Stimulated activated CD8-positive, alpha-beta memory T cell treated with anti-CD3 and anti-CD28 coated beads, Interleukin-4, amount 100 ng/mL, for 1 hour (primary cell): ENCODE measurements at places on chromosomes 12 and 14.

- no peak for DNase-seq
These were observed 444.3 kb upstream of the RGS6 start for GRCh38 chr14:71487941-71488340.

- no peak for DNase-seq
These were observed 1258.1 kb upstream of the TMEM132C start for GRCh38 chr12:127008755-127009403.

GRCh38 chr12:108915632-108916133 is 35.8 kb downstream of the DAO start:
- DNase-seq, result no peak

- DNase-seq, result no peak
These were observed 26.3 kb downstream of the RASSF8 start for GRCh38 chr12:25984759-25985158.

DNA sequence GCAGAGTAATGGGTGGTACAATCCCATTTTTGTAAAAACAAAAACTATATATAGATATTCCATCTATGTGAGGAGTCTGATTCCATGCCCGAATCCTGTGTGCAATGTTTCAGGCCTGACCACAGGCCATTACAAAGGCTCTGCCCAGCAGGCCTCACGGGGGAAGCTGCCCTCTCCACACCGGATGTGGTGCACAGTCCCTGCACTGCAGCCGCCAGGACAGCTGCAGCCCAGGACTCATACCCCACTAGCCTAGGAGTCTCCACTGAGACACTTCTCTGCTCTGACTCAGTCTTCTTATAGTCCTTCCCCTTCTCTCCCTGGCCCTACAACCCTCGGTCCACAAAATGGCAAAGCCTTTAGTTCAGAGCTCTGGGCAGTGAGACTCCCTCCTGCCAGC is 190.4 kb downstream of the PPM1H start:
- no peak for DNase-seq

- DNase-seq, result no peak
These were observed 440.3 kb upstream of the RGS6 start for GRCh38 chr14:71491931-71492330.
